ENCODE measurements at places on chromosomes 3 and 15.

GRCh38 chr3:127822682-127823425 is 539 bp upstream of the MGLL start:
- DNase-seq: peak; percentile 16

- no peak for DNase-seq
Measured at GRCh38 chr15:99951511-99951910, 218.3 kb upstream of the LYSMD4 start.

- DNase-seq: no peak
Measured at GRCh38 chr15:71705151-71705550, 105.2 kb upstream of the NR2E3 start.

DNA sequence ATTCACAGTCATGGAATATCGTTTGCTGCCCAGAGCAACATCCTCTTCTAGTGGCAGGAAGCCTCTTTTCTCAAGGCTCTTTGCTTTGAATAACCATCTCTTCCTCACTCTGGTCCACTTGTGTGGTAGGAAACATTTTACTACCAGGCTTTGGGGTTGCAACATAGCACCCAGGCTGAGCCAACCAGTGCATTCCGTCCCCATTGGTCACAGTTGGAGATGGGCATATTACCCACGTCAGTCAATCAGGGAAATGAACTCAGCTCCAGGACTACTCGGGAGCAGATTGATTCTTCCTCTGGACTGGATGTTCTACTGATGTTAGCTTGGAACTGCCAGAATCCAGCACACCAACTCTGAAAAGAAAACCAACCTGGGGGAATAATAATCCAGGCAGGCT is 4.2 kb upstream of the PEX5L start:
- DNase-seq: no peak

- no peak for DNase-seq
Measured at GRCh38 chr3:46351646-46352045, 2.3 kb upstream of the CCR2 start.

GRCh38 chr15:86300390-86301125 is 220.9 kb downstream of the AGBL1 start:
- no peak for DNase-seq

DNA sequence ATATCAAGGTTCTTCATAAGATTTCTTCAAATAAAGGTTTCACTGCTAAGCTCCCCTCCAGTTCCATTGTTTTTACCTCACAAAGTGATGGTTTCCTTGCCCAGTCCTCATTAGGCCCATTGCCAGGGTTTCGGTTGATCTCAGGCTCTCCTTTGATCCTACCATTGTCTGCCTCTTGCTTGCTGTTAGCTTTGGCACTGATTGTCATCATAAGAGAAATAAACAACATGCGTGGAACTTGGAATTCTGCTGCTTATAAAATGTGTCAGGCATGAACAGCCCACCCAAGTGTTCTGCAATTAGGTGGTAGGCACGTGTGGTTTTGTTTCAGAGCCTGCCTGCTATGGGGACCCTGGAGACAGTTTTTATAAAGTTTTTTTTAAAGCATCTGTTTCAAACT is 107.6 kb upstream of the BFSP2 start:
- DNase-seq: no peak
